ENCODE measurements at places on chromosomes 1 and 21.

- peak; percentile 59 for DNase-seq
These were observed 26.6 kb upstream of the RGS13 start for GRCh38 chr1:192609110-192610079.

DNA sequence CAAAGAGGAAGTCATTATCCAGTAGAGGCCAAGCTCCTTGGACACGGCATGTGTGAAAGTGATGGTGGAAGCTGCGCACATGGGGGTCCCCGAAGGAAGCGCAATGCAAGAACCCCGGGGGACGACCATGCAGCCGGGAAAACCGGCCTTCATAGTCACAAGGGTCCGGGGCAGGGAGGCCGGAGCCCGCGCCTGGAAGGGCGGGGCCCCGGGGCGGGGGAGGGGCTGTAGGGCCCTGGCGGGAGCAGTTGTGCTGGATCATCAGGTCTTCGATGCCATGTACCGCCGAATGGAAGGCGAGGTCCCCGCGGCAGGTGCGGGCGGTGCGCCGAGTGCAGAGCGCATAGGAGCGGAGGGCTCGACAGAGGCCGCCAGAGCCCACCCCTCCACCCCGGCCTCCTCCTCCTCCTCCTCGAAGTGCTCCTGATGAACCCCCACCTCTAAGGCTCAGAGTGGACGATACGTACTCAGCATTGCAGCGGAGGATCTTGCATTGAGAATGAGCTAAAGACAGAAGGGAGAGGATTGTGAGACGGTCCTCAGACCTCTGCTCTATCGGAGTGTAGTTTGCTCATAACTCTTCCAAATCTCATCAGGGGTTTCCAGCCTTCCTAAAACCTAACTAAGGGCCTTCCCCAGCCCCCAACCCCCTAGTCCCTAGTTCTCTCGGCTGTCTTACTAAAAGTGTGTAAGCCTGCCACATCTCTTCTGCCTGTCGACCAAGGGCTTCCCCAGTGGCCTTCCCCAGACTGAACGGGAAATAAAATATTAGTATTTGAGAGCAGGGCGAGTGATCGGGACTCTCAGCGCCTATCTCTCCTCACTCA, 2.1 kb downstream of the HJV start:
- no peak for DNase-seq

GRCh38 chr1:20486457-20487235, 636 bp upstream of the CAMK2N1 start:
- DNase-seq, result no peak

DNA sequence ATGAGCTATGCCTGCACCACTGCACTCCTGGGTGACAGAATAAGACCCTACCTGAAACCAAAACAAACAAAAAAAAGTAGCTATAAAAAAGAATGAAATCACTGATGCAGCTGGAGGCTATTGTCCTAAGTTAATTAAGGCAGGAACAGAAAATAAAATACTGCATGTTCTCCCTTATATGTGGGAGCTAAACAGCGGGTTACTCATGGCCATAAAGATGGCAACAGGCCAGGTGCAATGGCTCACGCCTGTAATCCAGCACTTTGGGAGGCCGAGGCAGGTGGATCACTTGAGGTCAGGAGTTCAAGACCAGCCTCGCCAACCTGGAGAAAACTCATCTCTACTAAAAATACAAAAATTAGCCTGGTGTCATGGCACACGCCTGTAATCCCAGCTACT, 152.7 kb downstream of the PIK3R3 start:
- DNase-seq, result no peak

GRCh38 chr1:69221524-69221923, 346.2 kb upstream of the LRRC7 start:
- no peak for DNase-seq

GRCh38 chr21:46188226-46189212, 4.3 kb upstream of the SPATC1L start:
- DNase-seq, result no peak

DNA sequence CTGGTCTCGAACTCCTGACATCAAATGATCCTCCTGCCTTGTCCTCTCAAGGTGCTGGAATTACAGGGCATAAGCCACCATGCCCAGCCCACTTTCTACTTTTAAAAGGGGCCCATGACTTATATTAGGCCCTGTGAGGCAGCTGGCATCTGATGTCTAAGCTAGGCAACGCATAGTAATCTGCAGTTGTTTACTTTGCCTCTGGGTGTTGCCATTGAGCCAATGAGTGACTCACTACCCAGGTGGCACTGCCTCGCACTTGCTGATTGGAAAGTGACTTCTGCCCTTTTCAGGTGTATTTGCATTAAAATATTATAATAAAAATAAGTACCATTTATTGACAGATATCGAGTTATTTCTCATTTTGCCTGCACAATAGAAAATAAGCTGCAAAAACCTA, 84.9 kb downstream of the KIF14 start:
- DNase-seq, result peak; percentile 7

Data from activated naive CD8-positive, alpha-beta T cell treated with anti-CD3 and anti-CD28 coated beads, Interleukin-2, amount 50 U/mL, for 24 hours (primary cell).